GDM1 (cell line): ENCODE measurements at places on chromosomes 11 and 22.

- peak; percentile 30 for DNase-seq
These were observed 737 bp upstream of the STIP1 start for GRCh38 chr11:64185175-64185692.

DNA sequence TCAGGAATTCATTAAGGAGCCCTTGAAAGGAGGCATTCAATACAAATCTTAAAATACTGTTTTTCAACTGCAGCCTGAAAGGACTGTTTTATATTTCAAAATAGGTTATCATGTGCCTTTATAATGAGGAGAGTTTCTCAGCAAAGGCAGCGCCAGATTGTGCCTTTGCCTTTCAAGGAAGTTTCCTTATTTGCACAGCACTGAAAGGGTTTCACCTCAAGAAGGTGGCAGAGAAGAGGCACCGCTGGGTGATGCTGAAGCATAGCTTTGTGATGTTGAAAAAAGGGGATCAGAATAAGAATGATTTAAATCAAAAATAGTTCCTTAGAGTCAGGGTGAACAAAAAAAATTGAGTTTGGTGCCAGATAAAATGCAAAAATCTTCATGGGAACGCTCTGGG lies 601.0 kb upstream of the KIRREL3 start:
- no peak for DNase-seq

DNA sequence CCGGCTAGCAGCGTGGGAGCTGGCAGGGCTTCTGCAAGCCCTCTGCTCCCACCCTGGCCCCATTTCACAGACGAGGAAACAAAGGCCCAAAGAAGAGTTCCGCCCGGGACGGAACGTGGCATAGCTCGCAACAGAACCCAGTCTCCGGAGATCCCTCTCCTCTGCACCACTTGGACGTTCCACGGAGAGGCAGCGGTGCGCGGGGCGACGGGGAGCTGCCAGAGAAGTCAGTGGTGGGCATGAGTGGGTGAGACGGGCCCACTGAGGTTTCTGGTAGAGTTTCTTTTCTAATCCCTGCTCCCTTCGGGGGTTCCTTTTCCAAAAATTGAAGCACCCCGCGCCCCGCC lies 554 bp upstream of the NECTIN1 start:
- no peak for DNase-seq

DNA sequence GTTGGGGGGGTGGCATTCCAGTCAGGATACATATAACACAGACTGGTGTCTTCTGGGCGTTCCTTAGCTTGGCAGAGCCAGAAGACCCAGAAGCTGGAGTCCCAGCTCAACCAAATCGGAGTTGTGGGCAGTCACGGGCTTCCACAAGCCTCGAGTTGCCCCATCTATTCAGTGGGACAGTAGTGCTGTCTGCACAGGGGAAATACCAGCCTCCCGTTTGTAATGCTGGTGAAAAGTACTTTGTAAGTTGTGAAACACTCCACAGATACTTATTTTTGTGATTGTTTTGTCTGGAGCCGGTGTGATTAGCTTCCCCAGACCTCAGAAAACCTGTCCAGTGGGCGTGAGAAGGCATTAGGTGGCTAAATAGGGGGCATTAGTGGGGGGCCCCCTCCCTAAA lies 13.6 kb downstream of the DGKZ start:
- DNase-seq, result no peak

DNA sequence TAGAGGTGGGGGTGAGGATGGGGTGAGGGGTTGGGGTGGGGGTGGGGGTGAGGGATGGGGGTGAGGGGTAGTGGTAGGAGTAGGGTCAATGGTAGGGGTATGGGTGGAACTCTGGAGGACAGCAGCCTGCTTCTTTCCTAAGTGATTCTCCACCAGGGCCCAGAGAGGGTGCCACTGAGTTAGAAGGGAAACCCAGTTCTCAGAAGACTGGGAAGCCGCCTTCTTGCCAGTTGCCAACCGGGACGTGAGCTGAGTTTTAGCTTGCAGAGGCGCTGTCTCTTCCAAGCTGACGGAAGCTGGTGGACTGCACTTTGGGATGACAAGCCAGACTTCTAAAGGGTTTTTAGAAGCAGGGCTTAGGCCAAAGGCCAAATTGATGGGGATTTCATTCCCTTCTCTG lies 104.4 kb downstream of the NAT10 start:
- DNase-seq, result no peak

DNA sequence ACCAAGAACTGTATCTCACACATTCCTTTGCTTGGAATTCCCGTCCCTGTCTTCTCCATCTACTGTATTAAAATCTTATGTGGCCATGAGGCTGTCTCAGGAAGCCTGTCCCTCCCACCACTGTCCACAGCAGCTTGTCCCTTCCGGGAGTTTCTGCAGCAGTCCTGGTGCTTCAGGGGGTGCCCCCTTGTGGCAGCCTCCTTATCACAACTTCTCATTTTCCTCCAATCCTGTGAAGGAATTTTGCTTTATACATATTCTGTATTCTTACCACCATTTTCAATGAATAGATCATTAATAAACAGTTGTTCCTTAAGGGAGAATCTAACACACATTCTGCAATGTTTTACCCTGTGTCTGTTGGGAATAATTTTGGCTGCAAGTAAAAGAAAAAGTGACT lies 220.4 kb upstream of the RAG2 start:
- no peak for DNase-seq
